ENCODE measurements at places on chromosomes 1 and 21.

DNA sequence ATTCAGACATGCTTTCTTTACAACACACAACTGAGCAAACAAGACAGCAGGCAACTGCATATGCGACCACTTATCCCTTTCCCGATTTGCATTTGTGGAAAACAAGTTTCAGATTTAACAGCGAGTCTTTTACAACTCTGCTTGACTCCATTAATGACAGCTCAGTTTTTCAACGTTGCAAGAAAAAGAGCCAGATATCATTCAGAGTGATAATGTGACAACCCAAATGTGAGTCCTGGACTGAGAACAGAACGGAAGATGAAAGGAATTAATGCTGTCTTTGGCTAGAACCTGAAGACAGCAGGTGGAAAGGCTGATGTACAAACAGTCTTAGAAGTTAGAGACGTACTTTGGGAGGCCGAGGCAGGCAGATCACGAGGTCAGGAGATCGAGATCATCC is 83.0 kb upstream of the C8B start:
- DNase-seq, result no peak

- no peak for DNase-seq
Measured at GRCh38 chr1:19786988-19787423, 12.7 kb downstream of the TMCO4 start.

GRCh38 chr1:242081446-242081845 is 82.5 kb upstream of the MAP1LC3C start:
- no peak for DNase-seq

DNA sequence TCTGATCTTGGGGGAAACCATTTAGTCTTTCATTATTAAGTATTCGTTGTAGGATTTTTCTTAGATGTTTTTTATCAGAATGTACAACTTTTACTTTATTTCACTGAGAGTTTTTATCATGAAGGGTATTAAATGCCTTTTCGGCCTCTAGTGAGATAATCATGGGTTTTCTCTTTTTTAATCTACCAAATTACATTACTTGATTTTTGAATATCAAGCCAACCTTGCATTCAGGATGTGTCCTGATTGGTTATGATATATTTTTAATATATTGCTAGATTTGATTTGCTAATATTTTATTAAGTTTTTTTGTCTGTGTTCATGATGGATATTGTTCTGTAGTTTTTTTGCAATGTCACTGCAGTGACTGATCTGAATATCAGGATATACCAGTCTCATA is 9.4 kb downstream of the NUF2 start:
- no peak for DNase-seq

DNA sequence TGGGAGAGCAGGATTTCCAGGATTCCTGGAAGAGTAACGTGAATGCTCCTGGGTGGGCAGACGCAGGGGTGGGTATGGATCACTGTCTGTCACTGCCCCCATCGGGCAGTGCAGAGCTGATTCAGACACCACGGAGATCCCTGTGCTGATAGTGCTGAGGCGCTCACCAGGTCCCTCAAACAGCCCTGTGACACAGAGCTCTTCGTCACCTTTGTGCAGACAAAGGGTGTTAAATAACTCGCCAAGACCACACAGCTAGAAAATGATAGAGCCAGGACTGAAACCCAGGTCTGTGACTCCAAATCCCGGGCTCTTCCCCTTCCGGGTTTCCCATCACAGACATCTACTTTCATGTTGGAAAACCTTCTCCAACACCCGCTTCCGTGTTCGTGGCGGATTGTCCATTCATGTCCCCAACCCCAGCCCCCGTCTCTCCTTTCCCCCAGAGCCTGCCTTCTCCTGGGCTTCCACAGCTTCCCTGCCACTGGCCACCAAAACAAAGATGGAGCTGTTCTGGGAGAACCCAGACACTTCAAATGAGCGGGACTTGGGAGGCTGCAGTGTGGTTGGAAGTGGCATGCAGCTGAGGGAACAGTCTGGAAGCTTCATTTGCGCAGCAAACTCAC is 2.6 kb downstream of the EFHD2 start:
- DNase-seq, result no peak

GRCh38 chr1:176950736-176951324 is 213.7 kb downstream of the ASTN1 start:
- no peak for DNase-seq

- DNase-seq, result no peak
Measured at GRCh38 chr1:84892705-84893618, at the start of gene LPAR3. LPAR3 (minus strand) TSS chr1:84893206; CDS start chr1:84866120, 27,086 bp downstream.

- no peak for DNase-seq
Measured at GRCh38 chr1:89553157-89553556, 28.5 kb downstream of the LRRC8B start.

GRCh38 chr1:93598396-93598795 is 83.2 kb downstream of the BCAR3 start:
- DNase-seq, result no peak

DNA sequence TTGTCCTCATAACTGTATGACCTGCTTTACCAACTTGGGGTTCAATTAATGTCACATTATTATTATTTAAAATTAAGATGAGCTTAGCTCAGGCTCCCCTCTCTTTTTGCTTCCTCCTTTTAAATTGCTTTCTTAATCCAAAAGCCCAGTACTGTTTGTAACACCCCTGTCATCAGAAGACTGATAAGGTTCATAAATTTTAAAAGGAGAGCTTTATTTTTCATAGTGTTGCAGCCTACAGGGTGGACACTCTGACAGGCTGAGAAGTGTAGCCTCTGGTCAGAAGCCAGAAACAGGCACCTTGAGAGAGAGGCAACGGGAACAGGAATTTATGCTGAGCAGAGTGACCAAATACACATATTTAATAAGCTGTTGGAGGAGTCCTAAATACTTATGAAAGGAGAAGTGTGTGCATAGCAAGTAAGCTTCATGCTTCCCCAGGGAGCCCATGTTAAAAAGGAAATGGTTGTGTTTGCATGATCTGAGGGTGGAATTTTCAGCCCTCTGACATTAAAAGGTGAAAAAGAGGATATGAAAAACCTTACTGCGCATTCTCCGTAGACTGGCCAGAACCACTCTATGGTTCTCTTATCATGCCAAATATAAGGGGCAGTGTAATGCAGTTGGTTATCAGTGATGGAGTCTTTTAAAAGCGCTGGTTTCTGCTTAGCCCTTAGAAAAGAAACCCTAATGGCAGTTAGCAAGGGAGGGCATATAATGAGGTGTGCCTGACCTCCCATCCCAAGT is 30.5 kb upstream of the FGGY start:
- DNase-seq, result no peak

GRCh38 chr1:228090613-228091081 is 8.1 kb downstream of the ARF1 start:
- DNase-seq, result no peak

- no peak for DNase-seq
Measured at GRCh38 chr1:157145076-157145475, 6.9 kb upstream of the ETV3 start.

- no peak for DNase-seq
Measured at GRCh38 chr21:34881839-34882371, 167.2 kb downstream of the RUNX1 start.

DNA sequence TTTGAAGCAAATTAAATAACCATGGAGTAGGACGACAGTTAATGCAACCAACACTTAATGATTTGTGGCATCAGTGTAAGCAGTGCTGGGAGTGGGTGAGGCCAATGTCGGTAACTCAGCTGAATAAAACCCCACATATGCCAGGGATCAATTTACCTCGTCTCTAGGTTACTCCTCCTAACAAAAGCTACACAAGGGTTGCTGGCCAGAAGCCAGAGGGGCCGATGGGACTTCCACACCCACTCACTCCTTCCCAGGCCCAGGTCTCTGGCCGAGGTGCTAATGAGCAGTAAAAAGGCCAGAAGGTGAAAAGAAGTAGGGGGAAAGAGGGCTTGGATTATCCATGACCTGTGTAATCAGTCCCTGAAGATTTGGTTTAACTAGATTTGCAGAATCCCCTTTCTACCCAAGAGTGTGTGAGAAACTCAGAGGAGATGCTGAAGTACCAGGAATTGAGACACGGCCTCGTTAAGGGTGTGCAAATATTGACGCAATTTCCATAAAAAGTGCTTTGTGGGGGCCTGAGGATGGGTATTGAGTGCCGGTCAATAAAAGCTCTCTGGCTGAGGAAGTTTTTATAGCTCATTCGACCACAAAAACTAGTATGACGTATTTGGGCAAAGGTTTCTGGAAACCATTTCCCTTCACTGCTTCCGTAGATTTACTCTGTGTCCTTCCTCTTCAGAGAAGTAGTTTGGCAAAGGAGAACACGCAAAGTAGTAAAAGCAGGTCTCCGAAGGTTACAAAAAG is 145.5 kb downstream of the TBX15 start:
- no peak for DNase-seq

DNA sequence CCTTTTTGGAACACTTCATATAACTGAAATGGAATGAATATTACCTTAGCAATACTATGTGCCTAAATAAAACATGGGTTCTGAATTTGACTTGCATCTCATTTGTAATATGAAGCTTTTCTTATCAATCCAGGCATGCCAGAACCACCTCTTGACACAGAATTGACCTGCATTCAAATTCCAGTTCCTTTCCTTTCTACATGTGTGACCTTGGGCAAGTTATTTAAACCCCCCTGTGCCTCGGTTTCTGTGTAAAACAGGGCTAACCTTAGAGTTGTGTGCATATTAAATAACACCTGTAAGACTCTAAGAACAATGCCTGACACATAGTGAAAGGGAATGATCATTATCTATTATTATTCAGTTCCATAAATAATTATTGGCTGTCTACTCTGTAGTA is 2.0 kb upstream of the NOS1AP start:
- no peak for DNase-seq

GRCh38 chr1:168821434-168821833 is 92.4 kb upstream of the DPT start:
- no peak for DNase-seq

GRCh38 chr1:46102769-46103476 is 29.5 kb downstream of the PIK3R3 start:
- DNase-seq, result no peak

DNA sequence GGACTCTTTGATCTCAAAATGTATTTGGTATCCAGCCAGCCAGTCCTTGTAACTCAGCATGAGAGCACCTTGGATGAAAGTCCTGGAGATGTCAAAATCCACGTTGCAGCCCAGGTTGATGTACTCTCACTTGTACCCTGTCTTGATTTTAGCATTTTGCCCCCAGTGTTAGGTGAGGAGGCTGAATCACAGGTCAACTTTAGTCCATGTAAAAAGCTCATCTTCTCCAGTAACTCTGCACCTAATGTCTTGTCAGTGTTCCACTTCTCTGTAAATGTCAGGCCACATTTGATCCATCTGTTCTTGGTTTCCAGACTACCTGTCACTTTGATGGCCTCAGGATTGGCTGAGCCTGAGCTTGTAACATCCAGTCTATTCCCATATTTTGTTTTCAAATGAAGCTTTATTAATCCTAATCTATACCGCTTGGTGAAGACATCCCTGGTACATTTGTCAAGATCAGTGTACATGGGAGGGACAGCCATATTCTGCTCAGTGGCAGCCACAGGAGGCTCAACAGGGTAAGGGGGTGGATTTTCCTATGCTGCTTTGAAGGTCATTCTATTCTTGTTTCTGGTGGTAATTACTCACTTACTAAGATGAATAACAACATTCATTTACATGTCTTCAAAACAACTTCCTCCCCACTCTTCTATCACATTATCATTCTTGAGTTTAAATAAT is 24.1 kb upstream of the FCRL3 start:
- no peak for DNase-seq

DNA sequence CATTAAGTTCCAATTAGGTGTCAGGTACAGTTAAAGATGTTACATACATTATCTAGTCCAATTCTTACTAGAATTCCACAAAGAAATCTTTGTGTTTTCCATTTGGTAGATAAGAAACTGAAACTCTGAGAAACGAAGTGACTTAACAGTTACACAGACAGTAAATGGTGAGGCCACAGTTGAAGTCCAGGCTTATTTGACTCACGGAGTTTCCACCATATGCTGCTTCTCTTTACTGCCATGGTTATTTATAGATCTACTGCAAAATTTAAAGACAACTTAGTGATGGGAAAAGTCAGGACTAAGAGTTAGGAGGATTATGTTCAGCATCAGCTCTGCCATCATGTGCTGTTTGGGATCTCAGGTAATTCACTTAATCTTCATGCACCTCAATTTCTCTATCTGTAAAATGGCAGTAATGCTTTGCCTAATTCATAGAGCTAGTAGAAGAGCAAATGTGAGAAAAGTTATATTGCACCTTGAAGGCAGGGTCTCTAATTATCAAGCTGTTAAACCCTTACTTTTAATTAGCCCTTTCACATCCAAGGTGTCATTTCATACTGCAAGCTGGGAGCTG is 26.2 kb upstream of the SAMSN1 start:
- no peak for DNase-seq

GRCh38 chr1:157312082-157312812 is 174.1 kb upstream of the ETV3 start:
- no peak for DNase-seq

DNA sequence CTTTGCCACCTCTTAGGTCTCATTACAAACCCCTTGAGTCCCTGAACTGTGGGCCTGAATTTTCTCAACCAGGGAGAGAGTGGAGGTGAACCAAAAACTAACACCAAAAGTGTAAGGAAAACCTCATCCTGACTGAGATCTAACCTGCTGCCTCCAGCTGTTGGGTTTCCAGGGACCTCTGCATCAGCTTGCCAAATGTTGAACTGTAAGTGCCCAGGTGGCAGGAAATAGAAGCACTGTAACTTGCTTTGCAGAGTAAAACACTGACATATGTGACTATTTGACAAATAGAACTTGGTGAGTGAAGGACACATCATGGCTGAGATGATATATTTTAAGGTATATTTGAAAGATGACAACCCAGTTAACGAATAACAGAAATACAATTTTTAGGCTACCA is 48.4 kb upstream of the NR5A2 start:
- no peak for DNase-seq

DNA sequence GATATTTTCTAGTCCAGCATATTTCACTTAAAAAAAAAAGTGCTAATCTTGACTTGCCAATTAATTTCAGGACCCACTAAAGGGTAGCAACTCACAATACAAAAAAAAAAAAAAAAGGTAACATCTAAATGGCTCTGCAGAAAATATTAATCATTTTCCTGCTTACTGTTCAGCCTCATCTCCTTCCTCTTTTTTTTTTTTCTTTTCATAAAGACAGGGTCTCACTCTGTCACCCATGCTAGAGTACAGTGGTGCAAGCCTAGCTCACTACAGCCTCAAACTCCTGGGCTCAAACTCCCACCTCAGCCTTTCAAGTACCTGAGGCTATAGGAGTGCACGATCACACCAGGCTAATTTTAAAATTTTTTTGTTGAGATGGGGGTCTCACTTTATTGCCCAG is 30.4 kb downstream of the TTC13 start:
- no peak for DNase-seq

Measured in CMK (cell line).